ENCODE measurements at places on chromosomes 7 and 10.

GRCh38 chr10:44198780-44199097 is 186.2 kb downstream of the CXCL12 start:
- no peak for DNase-seq

GRCh38 chr7:1192171-1192676 is 32.2 kb upstream of the ZFAND2A start:
- DNase-seq = peak; percentile 99

- DNase-seq = no peak
Observed at GRCh38 chr10:28503114-28503513, 29.8 kb upstream of the WAC start.

GRCh38 chr7:155296788-155297516 is 726 bp upstream of the INSIG1 start:
- peak; percentile 95 for DNase-seq

GRCh38 chr10:110209454-110209925 is 2.1 kb downstream of the MXI1 start:
- DNase-seq = peak; percentile 83

DNA sequence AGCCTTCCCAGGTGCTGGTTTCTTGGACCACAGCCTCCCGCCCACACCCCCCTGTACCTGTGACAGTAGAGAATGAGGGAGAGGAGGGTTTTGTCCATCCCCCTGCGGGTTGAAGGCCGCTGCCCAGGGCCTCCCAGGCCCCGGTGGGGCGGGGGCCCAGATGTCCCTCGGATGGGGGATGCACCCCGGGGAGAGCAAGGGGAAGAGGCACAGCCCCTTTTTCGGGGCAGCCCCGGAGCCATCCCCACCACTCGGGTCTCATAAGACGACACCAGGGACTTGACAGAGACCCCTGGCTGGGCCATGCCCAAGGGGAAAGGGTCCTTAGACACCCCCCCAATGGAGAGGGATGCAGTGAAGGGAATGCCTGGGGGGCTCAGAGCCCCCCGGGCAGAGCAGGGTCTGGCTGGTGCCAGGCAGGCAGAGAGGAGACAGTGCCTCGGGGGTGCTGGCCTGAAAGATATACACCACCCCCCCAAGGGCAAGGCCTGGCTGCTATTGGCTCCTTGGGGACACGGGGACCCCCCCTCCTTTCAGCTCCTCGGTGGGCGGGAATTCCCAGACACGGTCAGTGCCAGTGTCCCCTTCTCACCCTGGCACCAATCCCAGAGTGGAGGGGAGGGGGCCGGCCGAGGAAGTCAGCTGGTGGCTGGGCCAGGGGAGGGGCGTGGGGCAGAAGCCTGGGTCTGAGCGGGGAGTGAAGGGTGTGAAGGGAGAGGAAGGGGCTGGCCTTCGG is 3.7 kb upstream of the SPACDR start:
- DNase-seq = no peak

- DNase-seq = no peak
Observed at GRCh38 chr10:125222515-125223308, 62.3 kb upstream of the CTBP2 start.

DNA sequence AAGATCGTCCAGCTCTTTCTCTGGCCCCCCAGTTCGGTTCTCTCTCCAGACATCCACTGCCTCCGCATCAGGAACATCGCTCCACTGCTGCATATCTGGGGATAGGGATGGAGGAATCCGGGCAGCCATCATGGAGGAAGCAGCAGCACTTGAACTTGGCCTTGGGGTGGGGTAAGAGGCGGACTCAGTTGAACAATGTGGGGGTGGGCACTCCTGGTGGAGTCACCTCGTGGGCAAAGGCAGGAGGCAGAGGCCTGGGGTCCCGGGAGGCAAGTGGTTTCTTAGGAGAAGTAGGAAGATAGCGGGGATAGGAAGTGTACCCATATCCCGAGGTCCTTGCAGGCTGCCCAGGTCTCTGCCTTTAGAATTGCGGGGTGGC is 98.3 kb downstream of the CHST15 start:
- no peak for DNase-seq

DNA sequence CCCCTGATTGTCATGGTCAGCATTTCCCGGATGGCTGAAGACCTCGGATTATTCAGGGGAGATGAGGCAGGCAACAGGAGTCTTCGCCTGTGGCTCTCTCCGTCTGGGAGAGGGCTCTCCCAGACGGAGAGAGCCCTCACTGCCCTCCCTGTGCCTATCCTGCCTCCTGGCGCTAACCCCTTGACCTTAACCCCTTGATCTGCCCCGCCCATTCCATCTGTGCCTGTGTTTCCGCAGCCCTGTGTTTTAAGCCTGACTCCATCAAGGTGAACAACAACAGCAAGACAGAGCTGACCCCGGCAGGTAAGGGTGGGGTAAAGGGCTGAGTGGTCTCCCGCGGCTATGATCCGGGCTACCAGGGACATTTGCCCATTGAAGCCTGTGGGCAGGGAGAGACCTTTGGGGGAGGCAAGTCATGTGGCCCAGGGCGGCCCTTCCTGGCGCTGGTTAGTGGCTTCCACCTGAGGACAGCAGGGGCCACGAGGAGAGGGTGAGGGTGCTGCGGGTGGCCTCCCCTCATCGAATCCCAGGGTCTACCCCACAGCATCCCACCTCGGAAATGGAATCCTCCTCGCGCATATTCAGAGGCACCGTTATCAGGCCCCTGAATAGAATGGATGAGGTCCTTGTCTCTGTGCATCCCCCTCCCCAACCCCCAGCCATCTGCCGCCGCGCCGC is 4.2 kb upstream of the MUC12 start:
- peak; percentile 6 for DNase-seq

- DNase-seq = peak; percentile 6
Observed at GRCh38 chr7:17600340-17600752, 301.9 kb downstream of the AHR start.

GRCh38 chr7:24704311-24704710 is 53.0 kb downstream of the GSDME start:
- DNase-seq = no peak

GRCh38 chr7:24905996-24906770 is 73.8 kb downstream of the OSBPL3 start:
- no peak for DNase-seq

DNA sequence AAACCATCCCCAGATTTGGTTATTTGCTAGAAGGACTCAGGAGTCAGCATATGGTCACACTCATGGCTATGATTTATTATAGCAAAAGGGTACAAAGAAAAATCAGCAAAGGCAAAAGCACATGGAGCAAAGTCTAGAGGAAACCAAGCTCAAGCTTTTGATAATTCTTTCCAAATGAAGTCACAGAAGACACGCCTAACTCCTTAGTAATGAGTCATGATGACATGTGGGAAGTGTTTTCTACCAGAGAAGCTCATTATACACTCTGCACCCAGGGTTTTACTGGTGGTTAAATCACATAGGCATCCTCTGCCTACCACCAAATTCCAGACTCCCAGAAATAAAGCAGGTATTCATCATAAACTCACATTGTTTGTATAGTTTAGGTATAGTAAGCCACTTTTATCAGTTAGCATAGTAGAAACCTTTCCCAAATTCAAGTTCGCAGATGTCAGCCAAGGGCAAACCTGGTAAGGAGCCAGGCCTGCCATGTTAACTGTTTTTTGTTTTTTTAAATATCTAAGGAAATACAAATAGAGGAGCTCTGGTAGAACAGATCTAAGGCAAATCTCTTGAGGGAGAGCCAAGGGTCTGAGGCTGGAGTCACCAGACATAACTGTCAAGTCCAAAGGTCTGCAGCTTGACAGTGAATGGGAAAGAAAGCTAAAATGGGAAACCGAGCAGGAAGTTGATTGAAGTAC is 15.4 kb upstream of the HIBADH start:
- DNase-seq = peak; percentile 36

GRCh38 chr10:18583575-18584270 is 67.7 kb downstream of the NSUN6 start:
- DNase-seq = peak; percentile 30

DNA sequence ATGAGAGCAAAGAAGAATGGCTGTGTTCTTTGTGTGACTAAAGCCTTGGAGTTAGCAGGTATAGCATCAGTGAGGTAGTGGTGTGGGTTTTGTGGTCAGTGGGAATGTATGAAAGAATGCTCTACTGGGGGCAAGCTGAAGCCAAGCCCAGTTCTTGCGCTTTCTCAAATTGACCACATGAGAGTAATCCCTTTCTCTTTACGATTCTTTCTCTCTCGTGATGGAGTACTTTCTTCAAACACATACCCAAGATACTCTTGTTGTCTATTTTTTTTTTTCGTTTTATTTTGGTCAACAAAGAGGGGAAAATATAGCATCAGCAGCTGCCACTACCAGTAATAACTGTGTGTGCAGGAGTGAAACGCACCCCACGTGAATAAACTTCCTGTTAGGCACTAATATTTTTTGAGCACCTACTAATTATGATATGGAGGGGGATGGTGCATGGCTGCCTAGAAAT is 8.4 kb upstream of the PANK1 start:
- no peak for DNase-seq

DNA sequence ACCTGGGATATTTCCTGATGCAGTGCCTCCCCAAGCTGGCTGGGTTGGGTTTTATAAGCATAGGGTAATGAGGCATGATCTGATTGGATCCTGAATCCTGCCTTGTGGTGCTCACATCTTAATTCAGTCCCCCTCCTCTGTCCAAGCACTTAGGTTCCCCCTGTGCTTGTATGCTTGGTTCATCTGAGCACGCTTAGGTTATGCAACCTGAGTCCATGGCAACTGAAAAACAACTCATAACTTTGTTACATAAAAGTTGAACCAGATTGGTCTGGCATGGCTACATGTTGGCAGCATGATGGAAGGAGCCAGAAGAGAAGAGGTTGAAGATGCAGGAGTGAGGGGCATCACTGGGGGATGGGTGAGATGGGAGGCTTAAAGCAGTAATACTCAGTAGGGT is 57.3 kb upstream of the OSBPL3 start:
- DNase-seq = peak; percentile 17

GRCh38 chr10:115974816-115975430 is 298.1 kb downstream of the GFRA1 start:
- no peak for DNase-seq

DNA sequence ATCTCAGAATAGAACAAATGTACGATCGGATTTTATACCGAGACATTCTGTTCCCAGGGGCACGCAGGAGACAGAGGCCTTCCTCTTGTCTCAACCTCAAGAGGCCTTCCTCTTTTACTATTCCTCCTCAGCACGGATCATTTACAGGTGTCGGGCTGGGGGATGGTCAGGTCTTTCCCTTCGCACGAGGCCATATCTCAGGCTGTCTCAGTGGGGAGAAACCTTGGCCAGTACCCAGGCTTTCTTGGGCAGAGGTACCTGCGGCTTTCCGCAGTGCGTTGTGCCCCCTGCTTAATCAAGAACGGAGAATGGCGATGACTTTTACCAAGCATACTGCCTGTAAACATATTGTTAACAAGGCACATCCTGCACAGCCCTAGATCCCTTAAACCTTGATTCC is 44.2 kb downstream of the FANK1 start:
- no peak for DNase-seq

DNA sequence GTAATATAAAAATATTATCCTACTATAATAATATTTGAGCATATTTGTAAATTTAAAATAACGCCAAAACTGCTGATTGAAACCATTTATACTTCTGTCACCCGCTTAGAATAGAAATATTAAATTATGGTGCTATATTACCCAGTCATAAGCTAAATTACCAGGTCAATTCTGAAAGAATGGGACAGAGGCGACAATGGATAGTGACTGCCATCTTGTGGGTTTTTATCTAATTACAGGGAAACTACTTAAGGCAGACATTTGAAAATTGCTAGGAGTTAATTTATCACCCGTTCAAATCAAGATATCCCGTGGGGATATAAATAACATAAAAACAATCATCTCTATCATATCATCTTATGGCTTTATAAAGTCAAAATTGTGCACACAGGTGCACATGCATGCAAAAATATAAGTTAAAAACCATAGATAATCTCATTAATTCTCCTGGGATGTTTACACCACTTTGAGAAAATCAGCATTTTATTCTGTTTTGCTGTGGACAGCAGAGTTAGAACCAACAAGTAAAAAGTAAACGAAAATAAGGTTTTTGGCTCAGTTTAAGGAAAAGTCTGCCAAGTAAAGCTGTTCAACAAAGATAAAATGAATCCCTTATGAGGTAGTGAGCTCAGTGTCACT is 41.3 kb upstream of the HPSE2 start:
- peak; percentile 56 for DNase-seq

DNA sequence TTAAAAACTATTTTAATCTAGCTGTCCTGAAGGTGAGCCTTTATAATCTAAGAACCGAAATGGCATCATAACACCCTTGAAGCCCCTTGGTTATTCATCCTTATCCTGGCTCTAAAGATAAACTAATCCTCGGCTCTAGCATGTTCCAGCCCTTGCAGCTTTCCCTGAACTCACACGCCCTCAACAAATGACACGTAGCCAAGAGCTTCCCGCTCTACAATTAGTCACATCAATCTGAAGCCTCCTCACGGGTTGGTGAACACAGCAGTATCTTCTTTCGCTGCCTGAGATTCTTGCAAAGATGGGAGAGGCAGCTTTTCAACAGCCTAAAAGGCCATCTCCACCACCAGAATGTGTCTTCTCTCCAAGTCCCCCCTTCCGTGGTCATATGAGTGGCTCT is 4.1 kb downstream of the FRMD4A start:
- no peak for DNase-seq

DNA sequence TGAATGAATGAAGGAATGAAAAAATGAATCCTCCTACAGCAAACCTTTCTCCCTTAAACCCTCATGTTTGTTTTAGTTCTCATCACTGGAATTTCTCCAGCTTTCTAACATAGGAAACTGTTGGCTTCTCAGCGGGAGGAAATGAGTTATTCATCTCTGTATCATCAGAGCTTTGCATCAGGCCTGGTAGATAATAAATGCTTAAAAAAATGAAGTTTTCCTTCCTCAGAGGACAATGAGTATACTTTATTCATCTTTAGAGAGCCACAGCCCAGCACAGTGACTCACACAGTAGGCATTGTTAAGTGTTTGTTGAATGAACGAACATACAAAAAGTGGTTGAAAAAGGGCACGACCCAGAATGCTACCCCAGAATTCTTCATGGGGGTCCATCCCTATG is 62.6 kb downstream of the COL13A1 start:
- DNase-seq = no peak

- DNase-seq = no peak
Observed at GRCh38 chr10:8835453-8836167, 781.1 kb downstream of the GATA3 start.

DNA sequence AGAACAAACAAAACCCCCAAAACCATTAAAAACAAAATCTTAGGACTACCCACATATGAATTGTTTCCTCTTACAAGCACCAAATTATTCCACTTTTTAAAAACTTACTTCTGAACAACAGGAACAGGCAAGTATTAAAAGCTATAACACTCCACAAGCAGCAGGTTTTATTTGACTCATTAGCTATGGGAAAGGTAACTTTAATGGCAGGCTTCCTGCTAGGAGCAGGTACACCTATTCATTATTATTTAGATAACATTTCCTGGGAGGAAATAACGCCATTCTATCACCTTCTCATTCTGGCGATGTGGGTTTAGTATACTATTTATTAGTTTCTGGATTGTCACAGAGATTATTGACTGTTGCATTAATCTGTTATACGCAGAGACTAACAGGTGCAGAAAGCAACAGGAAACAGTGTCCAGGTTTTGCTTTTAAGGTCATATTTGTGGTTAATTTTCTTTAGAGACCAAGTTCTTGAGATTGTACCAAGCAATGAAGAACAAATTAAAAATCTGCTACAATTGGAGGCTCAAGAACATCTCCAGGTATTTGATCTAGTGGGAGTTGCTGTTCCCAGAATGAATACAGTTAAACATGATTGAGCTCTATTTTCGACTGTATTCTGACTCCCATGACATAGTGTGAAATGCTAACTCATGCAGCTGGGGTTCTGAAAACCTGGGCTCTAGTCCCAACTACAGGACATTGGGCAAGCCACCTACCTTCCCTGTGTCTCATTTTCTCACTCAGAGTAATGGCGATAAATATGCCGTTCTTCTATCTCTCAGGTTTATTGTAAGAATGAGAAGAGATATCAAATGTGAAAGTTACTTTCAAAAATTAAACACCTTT is 2.0 kb downstream of the CPA2 start:
- no peak for DNase-seq
